Nucleus accumbens (tissue), 56 donors: ENCODE measurements at places on chromosomes 2 and 18.

GRCh38 chr2:200624658-200625057, 38.8 kb downstream of the AOX1 start:
- DNase-seq = no peak

- DNase-seq = no peak
Observed at GRCh38 chr2:120559401-120559800, 176.3 kb upstream of the GLI2 start.

DNA sequence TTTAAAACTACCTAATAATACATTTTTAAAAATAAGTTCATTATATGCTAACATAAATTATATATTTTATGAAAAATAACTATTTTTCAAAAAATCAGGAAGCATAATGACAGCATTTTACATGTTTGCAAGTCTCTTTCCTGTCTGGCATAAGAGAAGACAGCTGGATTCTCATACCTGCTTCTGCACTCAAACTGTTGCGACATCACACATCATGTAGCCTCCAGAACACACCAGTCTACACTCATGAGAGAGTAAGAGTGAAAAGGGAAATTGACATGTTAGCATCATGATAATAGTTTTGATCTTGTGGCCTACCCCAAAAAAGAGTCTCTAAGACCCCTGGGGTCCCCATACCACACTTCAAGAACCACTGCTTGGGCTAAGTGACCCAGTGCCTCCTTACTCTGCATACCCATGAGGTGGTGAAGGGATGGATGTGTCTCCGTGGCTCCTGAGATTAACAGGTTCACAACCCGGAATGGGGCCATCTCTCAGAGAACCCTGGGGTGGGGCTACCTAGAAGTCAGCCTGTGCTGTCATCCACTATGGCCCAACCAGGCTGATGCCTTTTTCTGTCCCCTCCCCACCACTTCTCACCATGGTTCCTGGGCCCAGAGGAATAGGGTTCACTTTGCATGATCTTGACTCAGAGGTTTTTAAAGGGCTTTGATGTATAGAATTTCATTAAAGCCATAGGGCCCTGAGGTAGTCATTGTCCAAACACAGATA, 102.6 kb upstream of the DAPL1 start:
- no peak for DNase-seq

GRCh38 chr2:240586919-240587800, 626 bp downstream of the CAPN10 start:
- DNase-seq = no peak

- DNase-seq = no peak
Observed at GRCh38 chr2:11307764-11308415, 36.5 kb downstream of the ROCK2 start.

- DNase-seq = no peak
Observed at GRCh38 chr2:107437265-107437664, 389.4 kb upstream of the RGPD4 start.

DNA sequence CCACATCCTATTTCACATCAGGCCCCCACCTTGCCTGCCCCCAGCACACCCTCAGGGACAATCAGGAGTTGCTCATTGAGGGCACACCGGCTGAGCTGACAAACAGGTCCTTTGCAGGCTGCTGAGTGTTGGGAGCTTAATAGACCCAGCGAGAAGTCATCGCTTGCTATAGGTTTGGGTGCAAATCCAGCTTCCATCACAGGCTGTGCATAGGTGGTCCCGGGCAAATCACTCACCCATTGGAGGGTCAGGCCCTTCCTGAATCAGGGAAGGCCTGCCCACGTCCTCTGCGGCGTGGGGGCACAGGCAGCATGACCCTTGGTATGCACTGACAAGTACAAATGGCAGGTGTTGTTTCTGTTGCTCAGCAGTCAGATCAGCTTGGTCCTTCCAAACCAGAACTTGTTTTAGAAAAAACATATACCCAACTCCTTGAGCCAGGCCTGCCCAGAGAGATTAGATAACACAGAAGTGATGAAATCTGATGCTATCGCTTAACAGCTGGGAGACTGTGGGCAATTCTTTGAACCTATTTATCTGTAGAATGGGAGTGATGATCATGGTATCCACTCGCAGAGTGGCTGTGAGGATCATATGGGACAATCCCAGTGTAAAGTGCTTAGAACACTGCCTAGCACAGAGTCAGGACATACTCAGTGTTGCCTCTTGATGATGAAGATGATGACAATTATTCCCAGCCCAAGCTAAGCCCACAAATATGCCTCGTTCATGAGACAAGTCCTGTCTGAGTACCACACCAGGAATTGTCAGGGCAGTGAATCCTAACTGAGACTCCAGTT, 34.9 kb downstream of the SMAD7 start:
- no peak for DNase-seq

GRCh38 chr2:173388795-173389194, 34.1 kb downstream of the CDCA7 start:
- no peak for DNase-seq

- DNase-seq = no peak
Observed at GRCh38 chr2:214987261-214987660, 151.2 kb downstream of the ABCA12 start.

DNA sequence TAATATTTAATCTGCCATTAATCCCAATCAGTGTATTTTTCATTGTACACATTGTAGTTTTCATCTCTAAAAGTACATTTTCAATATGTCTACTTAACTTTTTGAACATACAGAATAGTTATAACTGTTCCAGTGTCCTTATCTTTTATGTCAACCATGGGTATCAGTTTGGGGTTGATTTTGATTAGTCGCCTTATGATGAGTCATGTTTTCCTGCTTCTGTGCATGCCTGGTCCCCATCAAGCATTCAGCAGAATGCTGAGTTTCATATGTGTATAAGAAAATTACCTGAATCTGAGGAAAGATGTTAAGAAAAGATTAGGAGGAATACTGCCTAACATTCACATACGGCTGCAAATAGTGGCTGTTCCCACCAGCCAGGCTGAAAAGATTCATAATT, 17.7 kb downstream of the SPDYA start:
- no peak for DNase-seq

GRCh38 chr18:35745814-35746213, 164.3 kb downstream of the GALNT1 start:
- DNase-seq = no peak

DNA sequence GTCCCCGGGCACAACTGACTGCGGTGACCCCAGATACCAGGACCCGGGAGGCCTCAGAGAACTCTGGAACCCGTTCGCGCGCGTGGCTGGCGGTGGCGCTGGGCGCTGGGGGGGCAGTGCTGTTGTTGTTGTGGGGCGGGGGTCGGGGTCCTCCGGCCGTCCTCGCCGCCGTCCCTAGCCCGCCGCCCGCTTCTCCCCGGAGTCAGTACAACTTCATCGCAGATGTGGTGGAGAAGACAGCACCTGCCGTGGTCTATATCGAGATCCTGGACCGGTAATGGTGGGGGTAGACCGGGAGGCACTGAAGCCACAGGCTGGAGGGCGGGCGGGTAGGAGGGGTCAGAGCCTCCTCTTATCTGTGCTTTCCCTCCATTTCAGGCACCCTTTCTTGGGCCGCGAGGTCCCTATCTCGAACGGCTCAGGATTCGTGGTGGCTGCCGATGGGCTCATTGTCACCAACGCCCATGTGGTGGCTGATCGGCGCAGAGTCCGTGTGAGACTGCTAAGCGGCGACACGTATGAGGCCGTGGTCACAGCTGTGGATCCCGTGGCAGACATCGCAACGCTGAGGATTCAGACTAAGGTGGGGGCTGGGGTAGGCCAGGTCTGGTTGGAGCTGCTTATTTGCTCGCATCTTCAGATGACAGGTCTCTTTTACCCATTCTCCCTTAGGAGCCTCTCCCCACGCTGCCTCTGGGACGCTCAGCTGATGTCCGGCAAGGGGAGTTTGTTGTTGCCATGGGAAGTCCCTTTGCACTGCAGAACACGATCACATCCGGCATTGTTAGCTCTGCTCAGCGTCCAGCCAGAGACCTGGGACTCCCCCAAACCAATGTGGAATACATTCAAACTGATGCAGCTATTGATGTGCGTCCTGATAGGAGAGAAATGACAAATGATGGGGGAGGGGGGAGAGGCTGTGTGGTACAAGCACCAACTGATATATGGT, 780 bp downstream of the HTRA2 start:
- DNase-seq = peak; percentile 11

DNA sequence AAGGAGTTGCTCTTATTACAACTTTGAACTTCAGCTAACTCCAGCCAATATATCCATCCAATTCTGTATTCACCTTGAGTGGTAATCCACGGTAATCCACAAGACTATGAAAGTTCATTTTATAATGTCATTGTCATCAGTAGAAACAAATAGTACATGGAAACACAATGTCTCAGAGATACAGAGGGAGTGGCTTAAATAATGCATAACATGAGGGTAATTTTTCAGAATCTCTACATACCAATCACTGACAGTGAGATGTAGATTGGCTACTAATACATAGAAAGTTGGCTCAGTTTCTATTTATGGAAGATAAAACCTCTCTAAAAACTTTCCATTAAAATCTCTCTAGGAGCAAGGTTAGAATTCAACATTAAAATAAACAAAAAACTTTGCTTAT, 93.2 kb downstream of the PLEKHM3 start:
- DNase-seq = no peak
